ENCODE measurements at places on chromosomes 16 and 17.

DNA sequence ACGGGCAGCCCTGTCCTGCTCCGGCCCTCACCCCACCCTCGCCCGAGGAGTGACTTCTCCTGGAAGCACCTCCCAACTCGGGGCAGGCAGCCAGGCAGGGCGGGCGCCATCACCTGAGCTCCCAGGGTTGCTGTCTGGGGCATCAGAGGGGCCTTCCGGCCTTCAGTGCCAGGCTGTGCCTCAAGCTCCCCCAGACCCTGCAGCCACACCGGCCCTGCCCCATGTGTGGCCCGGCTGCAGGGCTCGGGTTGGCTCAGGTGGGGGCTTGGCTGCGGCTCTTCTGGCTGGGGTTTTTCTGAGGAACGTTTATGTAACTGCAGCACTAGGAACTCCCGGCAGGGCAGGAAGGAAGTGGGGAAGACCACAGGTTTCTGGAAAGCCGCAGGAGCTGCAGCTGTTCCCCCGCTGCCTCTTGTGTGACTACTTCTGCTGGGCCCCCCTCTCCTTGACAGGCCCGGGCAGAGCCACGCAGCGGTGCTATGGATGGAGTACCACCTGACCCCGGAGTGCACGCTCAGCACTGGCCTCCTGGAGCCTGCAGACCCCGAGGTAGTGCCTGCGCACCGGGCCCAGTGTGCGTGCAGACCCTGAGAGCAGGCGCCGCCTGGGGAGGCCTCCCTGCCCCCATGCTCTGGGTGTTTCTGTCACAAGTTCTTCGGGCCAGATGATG lies 45.6 kb downstream of the PRMT7 start:
- no peak for DNase-seq

DNA sequence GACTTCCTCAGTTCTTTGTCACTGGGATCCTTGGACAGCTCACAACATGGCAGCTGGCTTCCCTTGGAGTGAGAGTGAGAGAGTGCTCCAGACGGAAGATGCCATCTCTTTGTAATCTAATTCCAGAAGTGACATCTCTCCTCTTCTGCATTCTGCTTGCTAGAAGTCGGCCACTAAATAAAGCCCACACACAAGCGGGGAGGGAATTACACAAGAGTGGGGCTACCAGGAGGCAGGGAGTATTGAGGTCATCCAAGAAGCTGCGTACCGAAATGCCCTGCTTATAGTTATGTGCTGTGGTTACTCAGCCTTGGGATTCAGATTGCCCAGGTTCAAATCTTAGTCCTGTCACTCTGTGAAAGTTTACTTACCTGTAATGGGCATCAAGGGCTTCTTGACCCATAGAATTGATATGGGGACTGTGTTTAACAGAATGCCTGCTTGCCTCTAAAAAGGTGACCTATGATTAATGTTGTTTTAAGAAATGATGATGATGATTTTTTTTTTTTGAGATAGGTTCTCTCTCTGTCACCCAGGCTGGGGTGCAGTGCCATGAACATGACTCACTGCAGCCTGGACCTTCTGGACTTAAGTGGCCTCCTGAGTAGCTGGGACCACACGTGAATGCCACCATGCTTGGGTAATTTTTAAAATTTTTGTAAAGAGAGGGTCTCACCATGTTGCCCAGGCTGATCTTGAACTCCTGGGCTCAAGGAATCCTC lies 120.9 kb upstream of the HS3ST2 start:
- no peak for DNase-seq

DNA sequence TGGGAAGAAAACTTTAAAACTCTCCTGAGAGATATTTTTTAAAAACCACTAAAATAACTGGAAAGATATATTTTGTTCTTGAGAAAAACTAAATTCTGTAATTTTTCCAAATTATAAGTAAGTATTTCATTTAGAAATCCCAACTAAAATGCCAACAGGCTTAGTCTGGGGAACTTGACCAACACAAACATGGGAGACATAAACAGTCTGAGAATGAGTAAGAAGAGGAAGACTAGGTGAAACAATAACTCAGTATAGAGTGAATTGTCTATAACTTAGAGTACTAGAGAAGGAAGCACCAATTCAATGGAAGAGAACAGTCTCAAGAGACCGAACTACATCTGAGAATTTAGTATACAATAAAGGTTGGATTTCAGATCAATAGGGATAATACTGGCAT lies 2.9 kb downstream of the CMTM1 start:
- peak; percentile 56 for DNase-seq

DNA sequence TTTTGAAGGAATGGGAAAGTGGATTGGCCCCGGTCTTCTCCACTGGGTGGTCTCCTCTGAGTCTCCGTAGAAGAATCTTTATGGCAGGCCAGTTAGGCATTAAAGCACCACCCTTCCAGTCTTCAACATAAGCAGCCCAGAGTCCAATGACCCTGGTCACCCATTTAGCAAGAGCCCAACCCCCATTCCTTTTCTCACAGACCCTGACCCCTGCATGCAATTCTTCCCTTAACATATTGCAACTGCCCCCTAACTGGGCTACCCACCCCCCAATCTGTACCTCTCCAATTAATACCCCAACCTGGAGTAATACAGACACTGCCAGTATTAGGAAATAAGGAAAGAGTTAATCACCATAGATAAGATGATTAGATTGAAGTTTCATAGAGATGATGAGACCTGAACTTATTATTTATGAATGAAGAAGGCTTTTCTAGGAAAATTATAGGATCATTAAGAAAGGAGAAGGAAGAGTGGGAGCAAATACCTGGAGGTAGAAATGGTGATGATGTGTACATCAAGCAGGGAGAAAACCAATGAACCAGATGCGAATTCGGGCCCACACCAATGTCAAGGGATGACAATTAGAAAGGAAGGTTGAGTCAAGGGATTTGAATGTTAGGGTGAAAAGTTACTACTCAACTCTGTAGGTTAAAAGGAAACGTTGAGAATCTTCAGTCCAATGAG lies 2.4 kb downstream of the CCL2 start:
- peak; percentile 60 for DNase-seq

DNA sequence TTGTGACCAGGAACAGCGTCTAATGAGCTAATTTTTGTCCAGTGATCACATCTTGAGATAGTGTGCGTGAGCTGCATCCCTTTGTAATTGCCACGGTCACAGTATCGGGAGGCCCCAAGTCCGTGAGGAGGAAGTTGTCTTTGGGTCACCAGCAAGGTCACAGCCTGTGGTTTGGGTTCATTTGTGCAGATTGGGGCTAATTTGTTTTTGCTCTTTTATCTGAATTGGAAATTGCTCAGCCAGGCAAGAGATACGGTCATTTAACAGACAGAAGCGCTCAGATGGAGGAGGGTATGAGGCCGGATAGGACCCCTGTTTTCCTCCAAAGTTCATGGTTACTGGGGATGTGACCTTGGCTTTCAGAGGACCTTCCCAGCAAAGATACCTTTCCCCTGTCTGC lies 174.1 kb downstream of the SNX29 start:
- DNase-seq = no peak

DNA sequence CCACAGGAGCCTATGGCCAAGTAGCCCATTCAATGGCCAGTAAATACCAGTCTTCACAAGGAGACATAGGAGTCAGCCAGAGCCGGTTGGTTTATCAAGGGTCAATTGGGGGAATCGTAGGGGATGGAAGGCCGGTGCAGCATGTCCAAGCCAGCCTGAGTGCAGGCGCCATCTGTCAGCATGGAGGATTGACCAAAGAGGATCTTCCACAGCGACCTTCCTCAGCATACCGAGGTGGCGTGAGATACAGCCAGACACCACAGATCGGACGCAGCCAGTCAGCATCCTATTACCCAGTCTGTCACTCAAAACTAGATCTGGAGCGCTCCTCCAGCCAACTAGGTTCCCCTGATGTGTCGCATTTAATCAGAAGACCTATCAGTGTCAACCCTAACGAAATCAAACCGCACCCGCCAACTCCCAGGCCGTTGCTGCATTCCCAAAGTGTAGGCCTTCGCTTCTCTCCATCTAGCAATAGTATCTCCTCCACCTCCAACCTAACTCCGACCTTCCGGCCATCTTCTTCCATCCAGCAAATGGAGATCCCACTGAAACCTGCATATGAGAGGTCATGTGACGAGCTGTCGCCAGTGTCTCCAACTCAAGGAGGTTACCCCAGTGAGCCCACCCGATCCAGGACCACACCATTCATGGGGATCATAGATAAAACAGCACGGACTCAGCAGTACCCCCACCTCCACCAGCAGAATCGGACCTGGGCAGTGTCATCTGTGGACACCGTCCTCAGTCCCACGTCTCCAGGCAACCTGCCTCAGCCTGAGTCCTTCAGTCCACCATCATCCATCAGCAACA lies 25.0 kb downstream of the CYB561 start:
- no peak for DNase-seq

DNA sequence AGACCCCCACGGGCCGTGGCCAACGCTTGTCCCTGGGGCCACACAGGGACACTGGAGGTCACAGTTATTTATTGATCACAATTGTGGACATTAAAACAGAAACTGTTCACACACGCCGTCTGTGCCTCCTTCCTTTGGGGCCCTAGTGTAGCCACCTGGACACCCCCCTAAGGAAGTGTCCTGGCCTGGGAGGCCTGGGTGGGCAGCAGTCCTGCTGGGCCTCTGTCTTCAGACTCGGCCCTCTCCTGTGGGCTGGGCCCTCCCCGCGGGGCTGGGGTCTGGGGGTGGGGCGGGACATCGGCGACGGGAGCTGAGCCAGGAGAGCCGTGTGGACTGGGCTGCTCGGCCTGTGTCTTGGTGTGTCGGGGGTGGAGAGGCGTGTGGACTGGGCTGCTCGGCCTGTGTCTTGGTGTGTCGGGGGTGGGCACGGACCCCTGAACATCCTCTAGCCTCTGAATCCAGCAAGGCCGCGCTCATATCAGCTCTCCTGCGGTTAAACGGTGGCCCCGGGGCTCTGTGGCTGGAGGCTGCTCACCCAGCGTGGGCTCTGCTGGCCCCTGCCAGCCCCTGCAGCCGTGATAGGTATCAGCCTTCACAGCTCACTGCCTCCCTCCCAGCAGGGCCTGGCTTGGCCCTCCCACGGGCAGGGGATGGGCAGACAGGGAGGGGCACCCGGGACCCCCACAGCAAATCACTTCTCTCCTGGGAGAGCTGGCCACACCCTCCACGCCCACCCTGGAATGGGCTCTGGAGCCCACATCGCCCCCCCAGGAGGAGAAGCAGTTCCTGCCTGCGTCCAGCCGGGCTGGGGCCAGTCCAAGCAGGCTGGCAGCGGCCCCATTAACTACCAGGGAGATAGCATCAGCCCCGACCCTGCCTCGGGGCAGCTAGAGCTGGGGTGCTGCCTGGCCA lies 1.1 kb upstream of the NHLRC4 start:
- DNase-seq = peak; percentile 66

- DNase-seq = no peak
Measured at GRCh38 chr17:62870552-62870971, 62.4 kb upstream of the MARCHF10 start.

DNA sequence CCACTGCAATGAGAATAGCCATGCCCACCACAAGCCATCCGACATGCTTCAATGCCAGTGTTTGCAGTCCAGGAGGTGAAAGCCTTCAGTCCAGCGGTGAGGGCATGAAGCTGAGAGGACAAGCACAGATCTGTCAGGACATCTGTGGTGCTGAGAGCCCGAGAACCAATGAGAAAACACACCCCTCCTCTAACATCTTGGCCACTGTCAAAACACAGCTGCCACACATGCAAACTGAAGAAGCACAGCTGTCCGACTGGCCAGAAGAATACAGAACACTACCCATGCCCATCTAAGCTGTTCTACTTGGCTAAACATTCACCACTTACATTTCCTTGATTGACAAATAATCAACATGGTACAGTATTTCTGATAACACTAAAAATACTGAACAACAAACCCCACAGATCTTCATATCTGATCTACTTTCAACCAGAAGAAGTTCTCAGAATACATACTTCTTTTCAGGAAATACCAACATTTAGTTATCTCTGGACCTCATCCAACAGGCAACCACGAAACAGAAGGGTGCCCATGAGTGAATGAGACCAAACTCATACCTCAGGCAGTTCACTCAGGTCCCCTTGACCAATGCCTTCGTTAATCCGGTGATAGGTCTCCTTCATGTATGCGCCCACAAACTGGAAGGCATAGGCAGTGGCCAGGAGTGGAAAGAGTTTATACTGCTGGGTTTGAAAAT lies 10.2 kb upstream of the FBF1 start:
- DNase-seq = peak; percentile 55

GRCh38 chr17:77531641-77532040 lies 390.9 kb downstream of the SEC14L1 start:
- no peak for DNase-seq

DNA sequence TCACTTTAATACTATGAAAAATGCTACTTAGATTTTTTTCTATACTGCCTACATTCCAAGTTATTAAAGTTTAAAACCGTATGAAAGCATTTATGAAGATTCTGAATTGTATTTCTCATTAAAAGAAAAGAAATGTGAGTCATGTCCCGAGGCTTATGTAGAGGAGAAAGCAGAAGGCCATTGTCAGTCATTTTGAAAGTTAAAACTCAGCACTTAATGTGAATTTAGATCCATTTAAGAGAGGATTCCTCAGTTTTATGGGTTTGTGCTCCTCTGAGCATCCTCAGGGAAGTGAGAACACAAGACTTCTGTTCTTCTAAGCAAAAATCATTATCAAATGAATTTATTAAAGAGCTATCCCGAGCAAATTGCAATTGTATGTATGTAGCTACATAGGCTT lies 11.8 kb downstream of the C17orf75 start:
- DNase-seq = no peak

- DNase-seq = peak; percentile 80
Measured at GRCh38 chr16:87661561-87661960, 59.3 kb downstream of the JPH3 start.

DNA sequence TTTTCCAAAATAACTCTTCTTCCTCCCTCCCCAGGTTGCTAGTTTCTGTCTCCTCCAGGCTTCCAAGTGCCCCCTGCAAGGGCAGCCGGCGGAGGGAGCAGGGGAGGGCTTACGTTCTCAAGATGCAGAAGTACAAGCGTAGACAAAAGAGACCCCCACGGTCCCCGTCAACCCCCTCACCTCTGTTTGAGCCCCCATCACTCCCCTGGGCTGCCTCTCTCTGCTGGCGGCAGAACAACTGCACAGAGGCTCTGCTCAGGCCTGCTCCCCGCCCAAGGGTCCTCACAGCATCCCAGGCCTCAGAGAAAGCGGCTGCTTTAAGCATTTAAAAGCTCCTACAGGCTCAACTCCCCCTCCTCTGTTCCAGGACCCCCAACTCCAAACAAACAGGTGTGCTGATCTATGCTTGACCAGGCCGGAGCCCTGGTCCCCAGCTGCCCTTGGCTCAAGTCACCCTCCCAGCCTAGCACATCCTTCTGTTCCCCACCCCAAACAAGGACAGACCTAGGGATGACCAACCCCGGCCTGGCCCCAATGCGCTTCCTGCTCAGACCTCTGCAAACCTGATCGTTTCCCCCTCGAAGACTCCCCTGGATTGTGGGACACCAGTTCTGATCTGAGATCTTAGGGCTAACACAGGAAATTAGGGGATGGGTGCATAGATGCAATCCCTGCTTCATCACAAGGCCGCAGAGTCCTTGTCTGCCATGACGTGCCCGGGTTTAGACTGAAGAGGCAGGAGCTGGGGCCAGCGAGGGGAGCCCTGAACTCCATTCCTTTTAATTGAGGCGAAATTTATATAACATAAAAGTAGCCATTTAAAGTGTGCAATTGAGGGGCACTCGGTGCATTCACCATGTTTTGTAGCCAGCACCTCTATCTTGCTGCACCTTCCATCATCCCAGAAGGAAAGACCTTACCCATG lies 17.2 kb upstream of the RBFOX3 start:
- no peak for DNase-seq

Measured in astrocyte of the hippocampus (primary cell).